ENCODE measurements at places on chromosomes 4 and X.

GRCh38 chrX:47078129-47079043 lies at the start of gene RGN:
Gene RGN, plus strand, starts transcription at chrX:47078443. Its CDS starts 2,702 bp downstream, at chrX:47081145.
- no peak for DNase-seq

- no peak for DNase-seq
Measured at GRCh38 chr4:4991541-4992099, 27.6 kb downstream of the CYTL1 start.

DNA sequence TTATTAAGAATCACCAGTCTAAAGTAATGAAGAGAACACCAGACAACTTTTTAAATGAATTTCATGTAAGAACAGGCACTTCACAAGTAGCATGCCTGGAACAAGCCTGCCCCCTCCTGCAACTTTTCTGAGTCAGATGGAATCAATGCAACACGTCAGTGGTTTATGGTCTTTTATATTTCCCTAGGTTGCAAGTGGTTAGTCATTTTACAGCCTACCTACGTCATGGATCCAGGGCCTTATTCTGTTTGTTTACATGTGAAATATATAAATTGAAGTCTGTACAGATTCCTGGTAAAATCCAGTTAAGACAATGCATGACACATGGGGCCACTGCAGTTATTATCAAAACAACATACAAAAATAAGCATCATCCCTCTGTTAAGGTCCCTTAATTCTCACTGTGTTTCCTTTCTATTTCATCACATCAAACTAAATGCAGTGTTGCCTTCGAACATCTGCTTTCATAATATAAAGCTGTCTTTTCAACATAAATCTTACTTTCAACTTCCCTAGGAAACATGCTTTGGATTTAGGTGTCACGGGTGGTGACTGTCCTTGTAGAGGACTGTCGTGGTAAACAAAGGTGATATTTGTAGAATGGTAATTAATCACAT lies 309.3 kb downstream of the FRMPD4 start:
- DNase-seq: peak; percentile 93

GRCh38 chrX:25067271-25068172 lies 51.8 kb upstream of the ARX start:
- DNase-seq: no peak

DNA sequence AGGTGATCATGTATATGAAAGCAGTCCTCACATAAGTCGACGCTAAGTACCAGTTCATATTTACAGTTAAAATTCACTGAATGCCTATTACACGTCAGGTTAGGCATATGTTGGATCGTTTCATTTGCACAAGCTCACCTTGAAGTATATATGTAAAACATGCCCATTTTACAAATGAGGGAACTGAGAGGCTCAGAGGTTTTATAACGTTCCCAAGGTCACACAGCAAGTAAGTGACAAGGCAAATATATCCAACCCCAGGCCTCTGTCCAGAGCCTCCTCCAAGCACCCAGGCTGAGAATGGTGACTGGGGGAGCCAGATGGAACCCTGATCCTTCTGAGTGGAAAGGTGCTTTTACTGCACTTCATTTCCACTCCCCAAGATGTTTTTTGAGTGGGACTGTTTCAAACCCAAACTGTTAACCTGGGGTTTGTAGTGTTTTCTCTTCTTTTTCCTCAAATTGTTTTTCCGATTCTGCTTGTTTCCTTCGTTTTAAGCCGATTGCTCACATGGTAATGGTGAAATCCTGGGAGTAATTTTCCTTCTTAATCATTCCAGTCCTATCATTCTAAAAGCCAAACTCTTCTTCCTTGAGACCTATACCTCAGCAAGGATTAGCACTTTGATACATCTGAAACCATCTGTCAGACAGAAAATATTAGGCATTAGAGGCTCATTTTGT lies 791 bp downstream of the SMIM20 start:
- DNase-seq: no peak

DNA sequence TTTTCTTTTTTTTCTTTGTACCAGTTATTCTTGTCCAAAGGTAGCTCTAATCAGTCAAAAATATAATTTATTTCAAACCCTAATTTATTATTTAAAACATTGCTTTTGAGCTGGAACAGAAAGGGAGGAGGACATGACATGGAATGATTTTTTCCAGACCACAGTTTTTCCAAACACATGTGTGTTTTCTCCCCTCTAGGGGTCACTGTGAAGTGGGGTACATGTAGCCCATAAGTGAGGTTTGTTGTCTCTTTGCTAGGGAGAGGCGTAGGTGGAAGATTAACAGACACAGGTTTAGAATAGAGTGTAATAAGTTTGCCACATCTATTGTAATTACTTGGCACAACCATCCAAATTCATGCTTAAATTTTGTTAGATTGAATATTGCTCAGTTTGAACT lies 83.0 kb downstream of the TNIP2 start:
- DNase-seq: peak; percentile 21

- DNase-seq: no peak
Measured at GRCh38 chr4:21307709-21308108, 607.5 kb downstream of the PACRGL start.

GRCh38 chrX:23656684-23657083 lies 10.6 kb upstream of the PRDX4 start:
- DNase-seq: peak; percentile 17

DNA sequence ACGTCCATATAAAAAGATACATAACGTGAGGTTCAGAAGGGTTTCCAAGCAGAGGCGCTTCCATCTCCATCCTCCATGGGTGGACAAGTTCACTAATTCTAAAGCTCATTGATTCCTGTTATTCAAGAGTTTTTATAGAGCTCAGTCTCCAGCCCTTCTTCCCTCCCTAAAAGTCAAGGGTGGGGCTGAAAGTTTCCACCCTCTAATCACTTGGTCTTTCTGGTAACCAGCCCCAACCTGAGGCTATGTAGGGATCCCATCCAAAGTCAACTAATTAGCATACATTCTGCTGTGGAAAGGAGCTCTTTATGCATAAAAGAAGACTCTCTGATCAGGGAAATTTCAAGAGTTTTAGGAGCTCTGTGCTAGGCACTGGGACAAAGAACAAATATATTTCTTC lies 46.9 kb upstream of the VEGFC start:
- DNase-seq: peak; percentile 33

DNA sequence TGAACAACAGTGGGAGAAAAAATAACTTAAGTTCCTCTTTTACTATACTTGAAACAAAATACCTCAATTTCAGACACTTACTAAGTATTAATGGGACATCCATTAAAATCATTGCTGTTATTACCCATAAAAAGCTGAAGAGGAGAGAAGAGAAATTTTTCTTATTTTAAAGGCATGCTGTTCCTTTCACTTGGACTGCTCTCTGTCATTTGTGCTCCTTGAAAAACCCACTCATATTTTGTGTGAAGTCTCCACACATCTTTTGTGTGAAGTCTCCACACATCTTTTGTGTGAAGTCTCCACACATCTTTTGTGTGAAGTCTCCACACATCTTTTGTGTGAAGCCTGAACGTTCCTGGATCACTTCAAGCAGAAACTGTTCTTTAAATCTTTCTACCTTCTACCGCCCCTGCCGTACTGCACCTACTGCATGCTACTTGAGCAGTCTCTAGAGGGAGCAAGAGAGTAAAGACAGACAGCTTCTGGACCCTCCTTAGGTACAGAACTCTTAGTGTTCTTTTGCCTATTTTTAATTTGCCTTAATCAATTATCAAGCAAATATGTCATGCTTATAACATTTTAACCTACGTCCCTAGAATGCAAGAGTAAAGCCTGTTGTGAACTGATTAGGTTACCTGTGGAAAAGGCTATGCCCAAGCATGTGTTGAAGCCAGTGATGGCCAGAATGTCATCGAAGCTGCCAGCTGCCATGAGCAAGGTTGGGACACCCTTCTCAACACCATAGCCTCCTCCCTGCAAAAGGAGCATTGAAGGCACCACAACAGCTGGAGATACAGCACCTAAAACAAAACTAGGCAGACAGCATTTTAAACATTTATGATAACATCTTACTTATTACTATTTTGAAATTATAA lies 27.1 kb upstream of the SLC9B1 start:
- DNase-seq: peak; percentile 60

DNA sequence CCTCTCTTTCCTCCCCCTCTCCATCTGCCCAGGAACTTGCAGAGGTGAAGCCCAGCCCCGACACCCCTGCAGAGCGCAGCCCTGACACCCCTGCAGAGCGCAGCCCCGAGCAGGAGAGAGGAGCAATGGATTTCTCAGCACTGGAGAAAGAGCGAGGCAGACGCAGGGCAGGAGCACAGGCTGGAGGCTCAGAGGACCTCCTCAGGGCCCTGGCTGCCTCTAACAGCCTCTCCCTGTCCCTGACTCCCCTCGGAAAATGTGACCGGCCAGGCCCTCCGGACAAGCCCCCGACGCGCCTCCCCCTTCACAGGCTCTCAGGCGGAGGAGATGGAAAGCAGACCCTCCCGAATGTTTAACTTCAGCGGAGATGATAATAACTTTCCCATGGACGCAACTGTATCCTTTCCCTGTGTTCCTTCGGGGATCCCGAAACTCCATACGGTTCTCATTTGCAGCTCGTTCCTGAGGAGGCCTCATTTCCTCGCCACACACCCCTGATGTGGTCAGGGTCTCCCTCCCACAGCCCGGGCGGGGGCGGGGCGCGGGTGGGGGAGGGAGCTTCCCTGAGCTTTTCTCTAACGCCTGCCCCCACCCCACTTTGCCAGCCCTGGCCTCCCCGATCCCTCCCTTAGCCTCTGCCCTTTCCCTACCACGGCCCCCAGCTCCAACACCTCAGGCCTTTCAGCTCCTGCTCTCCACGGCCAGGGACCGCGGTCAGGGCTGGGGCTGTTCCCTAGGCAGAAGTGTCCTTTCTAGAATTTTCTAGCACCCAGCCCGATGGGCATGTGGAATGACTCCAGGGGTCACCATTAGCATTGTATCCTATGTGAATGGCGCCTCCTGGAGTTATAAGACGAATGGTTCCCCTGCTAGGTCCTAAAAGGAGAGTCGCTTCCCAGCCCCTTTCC lies 201.1 kb upstream of the BCOR start:
- no peak for DNase-seq

GRCh38 chr4:155604718-155605626 lies 61.7 kb upstream of the GUCY1A1 start:
- DNase-seq: peak; percentile 95

- DNase-seq: no peak
Measured at GRCh38 chr4:158053086-158053485, 119.7 kb downstream of the GASK1B start.

DNA sequence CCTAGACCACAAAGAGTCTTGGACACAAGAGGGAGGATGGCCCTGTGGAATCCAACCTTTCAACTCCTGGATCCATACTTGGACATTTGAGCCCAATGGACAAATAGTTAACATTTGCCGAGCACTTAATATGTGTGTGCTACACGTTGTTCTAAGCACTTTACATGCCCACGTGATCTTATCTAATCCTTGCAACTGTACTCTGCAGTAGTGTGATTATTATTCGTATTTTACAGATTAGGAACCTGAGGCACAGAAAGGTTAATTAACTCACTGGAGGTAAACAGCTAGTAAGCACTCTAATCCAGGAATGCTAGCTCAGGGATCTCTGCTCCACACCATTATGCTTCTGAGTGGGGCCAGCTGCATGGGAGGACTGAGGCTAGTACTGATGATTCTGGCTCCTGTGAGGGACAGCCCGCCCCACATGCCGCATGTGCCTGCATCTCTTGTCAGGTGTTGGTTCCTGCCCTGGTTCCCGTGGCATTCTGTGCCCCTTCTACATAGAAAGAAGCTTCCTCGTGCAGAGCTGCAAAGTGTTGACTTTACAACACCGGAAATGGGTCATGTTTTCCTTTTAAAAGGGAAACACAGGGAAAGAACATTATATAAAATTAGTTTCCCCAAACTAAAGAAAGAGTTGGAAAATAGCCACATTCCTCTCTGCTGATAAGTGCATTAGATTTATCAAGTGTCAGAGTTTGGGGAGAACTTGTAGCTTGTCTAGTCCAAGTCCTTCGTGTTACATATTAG lies 34.8 kb downstream of the PLAC1 start:
- DNase-seq: no peak

DNA sequence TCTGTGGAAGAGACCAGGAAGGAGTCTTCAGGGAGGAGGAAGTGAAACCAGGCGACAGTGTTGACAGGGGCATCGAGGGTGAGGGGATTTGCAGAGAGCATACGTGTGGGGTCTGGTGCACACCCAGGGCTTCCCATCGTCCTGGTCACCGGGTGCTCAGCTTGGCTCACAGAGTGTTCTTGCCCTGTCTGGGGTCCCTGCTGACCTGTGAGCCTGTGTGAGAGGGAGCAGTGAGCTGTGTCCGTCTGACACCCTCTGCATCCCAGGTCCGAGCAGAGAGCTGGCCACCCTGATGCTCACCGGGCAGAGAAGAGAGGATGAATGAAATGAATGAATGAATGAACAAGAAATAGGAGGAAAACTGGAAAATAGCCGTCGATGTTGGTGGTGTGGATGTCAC lies 46.5 kb downstream of the CPZ start:
- no peak for DNase-seq

GRCh38 chr4:123987408-123987807 lies 590.8 kb downstream of the SPRY1 start:
- no peak for DNase-seq

DNA sequence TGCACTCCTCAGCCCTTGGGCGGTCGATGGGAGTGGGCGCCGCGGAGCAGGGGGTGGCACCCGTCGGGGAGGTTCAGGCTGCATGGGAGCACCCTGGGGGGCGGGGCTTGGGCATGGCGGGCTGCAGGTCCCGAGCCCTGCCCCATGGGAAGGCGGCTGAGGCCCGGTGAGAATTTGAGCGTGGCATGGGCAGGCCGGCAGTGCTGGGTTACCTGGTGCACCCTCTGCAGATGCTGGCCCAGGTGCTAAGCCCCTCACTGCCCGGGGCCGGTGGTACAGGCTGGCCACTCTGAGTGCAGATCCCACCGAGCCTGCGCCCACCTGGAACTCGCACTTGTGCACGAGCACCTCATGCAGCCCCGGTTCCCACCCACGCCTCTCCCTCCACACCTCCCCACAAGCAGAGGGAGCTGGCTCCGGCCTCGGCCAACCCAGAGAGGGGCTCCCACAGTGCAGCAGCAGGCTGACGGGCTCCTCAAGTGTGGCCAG lies 556.3 kb downstream of the GALNTL6 start:
- no peak for DNase-seq

GRCh38 chr4:41514766-41515481 lies 23.0 kb upstream of the LIMCH1 start:
- DNase-seq: no peak

DNA sequence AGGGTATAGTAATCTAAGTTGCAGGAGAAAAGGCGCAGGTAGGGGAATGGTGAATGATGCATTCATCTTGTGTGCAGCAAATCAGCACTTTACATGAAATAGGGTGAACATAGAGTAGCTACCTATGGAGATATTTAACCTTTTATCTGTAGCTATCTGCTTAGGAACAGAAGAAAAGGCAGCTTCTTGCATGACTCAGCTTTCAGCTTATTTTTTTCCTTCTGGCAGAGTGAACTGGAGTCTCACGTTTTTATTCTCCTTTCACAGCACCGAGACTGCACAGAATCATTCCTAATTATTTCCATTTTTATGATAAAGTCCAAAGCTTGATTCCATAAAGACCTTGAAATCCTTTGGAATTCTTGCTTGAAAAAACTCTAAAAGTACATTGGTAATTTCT lies 4.8 kb upstream of the SCOC start:
- DNase-seq: no peak

- no peak for DNase-seq
Measured at GRCh38 chr4:74625981-74626380, 168.3 kb downstream of the BTC start.

GRCh38 chrX:21394792-21395191 lies 20.6 kb downstream of the CNKSR2 start:
- DNase-seq: no peak

- DNase-seq: no peak
Measured at GRCh38 chr4:6900956-6901355, 8.7 kb upstream of the TBC1D14 start.
